ENCODE measurements at places on chromosomes 1 and 21.

GRCh38 chr1:6009120-6010040, 17.2 kb upstream of the NPHP4 start:
- DNase-seq, result no peak

DNA sequence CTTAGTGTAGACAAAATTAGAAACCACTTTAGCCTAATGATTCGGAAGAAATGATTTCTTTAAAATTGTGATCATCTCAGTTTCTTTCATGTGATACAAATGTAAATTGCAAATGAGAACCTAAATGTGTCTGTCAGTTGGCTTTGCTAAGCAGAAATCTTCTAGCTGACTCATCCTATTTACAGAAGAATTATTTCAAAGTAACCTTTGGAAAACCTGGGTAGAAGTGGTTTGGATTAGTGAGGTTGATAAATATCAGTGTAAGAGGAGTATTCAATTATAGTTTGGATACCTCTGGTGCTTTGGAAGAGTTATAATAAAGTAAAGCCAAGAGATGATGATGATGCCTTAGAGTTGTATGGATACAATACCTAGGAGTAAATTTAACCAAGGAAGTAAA, 37.4 kb downstream of the CC2D1B start:
- no peak for DNase-seq

DNA sequence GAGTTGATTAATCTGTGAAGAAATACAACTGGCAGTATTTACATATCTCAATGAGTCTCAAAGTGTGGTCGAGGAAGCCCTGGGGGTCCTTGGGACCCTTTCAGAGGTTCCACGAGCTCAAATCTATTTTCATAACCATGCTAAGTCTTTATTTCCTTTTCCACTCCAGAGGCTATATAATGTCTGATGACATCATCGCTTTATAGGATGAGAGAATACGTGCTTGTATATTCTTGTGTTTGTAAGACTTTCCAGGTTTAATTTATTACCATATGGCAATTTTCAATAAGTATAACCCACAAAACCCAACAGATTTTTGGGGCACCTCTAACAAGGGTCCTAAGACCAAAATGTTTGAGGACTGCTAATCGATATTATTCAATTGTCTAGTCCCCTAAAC, 1.4 kb upstream of the SLC19A2 start:
- no peak for DNase-seq

DNA sequence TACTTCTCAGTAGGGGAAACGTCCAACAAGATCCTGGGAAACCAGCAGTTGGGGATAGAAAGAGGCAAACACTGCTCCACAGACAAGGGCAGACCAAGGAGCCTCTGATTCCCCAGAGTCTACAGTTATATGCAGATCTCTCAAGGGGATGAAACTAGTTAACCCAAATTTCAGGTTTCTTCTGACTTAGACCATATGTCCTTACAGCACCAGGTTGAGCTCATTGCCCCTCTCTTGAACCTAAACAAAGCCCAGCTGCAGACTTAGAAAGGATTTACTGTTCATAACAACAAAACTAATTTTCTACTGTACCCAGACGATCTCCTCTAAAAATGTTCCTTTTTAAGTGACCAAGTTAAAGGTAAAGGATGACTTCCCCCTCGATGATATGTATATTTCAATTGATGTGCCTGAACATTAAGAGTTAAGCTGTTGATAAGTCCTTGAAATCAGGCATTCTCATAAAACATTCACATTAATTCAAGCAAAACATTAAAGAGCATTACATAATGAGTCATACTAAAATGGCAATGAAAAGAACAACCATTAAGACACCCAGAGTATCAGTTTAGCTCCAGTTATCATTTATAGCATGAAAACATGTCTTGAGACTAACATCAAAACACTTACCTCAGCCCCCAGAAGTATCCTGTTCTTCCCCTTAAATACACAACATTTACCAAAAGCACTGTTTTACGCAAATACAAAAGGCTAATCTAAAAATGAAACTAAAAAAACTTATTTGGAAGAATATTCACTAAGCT, 24.1 kb downstream of the SMYD3 start:
- no peak for DNase-seq

- DNase-seq, result no peak
Measured at GRCh38 chr1:44246806-44247205, 33.5 kb downstream of the DMAP1 start.

DNA sequence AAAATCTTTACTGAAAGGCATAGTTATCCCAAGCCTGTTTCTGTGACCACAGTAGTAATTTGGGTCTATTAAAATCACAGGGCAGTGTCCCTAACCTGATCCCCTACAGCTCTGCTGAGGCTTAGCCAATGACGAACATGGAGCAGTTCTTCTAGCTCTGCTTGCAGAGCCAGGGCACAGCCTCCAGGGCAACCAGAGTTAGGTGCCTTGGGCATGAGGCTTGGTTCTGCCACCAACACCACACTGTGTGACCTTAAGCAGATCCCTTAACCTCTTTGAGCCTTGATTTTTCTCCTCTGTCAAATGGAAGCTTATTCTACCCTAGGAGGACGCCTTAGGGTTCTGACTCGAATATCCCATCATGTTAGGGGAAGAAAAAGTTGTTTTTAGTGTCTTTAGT, 86.7 kb upstream of the TLR5 start:
- DNase-seq, result peak; percentile 44

DNA sequence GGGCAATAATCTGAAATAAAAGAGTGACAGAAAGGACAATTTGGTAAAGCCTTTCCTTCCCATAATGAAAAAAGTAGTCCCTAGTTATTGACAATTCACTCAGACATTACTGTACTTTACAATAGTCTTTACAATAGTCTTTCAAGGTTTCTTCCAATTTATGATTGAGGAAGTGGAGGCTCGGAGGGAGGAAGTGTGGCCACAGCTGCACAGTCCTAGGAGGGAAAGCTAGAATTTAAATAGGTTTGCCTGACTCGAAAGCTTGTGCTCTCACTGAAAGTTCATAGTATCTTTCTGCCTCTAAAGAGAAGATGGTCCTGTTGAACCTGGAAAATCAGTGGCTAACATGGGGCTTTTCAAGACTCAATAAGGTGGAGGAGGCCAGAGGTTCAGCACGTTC, 203.2 kb downstream of the SDCCAG8 start:
- no peak for DNase-seq

DNA sequence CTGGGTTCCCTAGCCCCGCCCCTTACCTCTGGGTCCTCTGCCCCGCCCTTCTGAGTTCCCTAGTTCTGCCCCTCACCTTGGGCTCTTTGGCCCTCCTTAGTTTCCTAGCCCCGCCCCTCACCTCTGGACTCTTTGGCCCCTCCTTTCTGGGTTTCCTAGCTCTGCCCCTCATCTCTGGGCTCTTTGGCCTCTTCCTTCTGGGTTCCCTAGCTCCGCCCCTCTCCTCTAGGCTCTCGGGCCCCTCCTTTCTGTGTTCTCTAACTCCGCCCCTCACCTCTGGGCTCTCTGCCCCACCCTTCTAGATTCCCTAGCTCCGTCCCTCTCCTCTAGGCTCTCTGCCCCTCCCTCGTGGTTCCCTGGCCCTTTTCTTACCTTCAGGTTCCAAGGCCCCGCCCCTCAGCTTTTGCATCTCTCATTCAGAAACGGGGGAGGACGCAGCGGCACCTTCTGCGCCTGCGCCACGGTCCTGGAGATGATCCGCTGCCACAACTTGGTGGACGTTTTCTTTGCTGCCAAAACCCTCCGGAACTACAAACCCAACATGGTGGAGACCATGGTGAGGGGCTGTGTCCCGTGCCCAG, 88.5 kb downstream of the PTPRU start:
- DNase-seq, result no peak

DNA sequence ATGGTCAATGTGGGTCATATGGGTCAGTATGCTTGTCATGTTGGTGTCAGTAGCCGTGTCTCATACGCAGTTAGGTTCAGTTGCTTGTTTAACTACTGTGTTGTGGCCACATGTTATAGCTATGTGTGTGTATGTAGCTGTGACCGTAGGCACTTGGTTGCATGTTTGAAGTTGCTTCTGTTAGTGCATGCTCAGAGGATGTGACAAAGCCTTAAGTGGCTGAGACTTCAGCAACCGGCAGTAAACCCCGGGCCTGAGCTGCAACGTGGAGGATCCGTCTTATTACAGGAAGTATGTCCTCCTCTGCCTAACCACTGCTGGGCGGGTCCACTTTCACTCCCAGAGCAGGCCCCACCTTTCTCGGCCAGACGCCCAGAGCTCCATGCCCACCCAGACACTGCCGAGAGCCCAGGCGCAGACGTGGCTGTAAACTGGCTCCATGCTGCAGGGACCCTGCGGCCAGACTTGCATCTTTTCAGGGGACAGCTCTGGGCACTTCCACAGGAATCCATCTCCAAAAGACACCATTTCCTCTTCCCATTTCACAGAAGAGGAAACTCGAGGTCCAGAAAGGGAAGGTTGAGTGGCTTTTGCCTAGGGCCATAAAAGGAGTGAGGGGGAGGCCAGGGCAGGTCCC, 2.2 kb downstream of the TCEA3 start:
- DNase-seq, result peak; percentile 39

DNA sequence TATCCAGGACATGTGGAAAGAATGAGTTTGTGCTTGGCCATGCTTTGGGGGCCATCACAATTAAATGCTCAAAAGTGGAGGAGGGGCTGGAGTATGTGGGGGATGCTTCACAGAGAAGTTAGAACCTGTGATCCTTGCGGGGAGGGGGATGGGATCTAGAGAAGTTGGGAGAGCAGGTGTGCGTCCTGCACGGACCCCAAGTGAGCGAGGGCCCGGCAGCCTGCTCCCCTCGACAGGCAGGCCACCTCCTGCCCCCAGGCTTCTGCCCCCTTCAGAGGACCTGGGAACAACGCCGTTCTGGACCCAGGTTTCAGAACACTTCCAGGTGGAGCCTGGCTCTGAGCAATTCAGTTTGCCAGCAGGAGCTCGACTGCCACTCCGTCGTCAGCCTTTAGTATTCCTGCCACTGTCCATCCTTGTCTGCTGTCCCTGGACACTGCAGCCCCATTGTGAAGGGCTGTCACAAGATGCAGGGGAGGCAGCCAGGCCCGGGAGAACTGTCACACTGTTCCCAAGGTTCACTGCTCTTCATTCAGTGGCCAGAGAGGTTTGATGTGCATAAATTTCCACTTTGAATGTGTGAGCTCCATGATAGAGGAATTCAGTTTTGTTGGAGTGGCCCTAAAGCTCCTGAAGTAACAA, 112.2 kb downstream of the DHRS3 start:
- DNase-seq, result no peak

DNA sequence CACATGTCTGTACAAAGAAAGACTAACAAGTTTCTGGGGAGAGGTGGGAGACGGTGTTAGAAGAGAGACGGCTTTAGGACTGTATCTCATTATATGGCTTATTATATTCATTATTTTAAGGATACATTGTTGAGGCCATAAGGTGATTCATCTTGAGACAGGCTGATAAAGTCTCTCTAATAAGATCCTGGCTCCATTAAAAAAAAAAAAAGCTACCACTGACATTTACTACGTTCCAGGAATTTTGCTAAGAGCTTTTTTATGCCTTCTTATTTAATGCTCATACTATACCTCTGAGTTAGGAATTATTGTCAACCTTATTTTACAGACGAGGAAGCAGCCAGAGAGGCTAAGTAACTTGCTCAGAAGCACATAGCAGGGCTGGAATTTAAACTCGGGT, 173.7 kb downstream of the GABPA start:
- DNase-seq, result no peak

GRCh38 chr1:82462366-82462765, 661.6 kb downstream of the ADGRL2 start:
- DNase-seq, result no peak

- no peak for DNase-seq
Measured at GRCh38 chr1:32758177-32758794, 55.7 kb upstream of the SYNC start.

- DNase-seq, result no peak
Measured at GRCh38 chr1:15206418-15207030, 40.5 kb upstream of the FHAD1 start.

DNA sequence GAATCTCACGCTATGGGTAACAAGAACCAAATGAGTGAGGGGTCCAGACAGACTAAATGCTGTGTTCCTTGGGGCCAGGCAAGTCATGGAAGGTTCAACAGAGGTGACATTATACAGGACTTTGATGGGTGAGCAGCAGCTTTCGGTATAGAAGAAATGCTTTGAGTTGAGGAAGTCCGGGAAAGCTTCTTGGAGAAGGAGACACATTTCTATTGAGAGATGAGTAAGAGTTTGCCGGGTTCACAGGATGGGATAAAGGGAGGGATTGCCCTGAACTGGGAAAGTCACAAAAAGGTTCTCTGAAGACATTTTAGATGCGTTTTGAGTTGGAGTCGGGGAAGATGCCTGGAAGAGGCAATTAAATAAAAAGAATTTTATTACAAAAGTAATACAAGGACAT, 580 bp upstream of the AZIN2 start:
- no peak for DNase-seq

DNA sequence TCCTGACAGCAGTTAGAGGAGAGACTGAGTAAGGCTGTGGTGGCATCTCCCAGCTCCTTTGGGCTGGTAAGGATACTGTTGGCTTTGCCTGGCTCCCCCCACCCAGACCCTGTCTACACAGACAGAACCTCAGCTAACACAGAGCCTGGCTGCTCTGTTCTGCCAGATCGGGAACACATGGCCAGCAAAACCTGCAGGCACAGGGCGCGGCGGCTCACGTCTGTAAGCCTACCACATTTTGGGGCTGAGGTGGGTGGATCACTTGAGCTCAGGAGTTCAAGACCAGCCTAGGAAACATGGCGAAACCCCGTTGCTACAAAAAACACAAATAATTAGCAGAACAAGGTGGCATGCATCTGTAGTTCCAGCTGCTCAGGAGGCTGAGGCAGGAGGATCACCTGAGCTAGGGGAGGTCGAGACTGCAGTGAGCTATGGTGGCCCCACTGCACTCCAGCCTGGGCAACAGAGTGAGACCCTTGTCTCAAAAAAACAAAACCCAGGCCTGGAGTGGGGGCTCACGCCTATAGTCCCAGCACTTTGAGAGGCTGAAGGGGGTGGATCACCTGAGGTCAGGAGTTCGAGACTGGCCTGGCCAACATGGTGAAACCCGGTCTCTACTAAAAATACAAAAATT, 6.7 kb downstream of the CSTB start:
- no peak for DNase-seq

DNA sequence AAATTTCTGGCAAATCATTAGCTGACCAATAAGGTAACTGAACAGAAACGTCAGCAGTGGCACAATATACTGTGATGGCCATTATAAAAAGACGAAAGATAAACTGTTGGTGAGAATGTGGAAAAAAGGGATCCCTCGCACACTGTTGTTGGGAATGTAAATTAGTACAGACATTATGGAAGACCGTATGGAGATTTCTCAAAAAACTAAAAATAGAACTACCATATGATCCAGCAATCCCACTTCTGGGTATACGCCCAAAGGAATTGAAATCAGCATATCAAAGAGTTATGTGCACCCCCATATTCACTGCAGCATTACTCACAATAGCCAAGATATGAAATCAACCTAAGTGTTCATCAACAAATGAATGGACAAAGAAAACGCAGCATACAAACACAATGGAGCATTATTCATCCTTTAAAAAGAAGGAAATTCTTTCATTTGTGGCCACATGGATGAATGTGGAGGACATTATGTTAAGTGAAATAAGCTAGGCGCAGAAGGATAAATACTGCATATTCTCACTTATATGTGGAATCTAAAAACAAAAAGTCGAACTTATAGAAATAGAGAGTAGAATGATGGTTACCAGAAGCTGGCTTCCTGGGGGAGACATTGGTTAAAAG, 257.7 kb downstream of the RHOU start:
- no peak for DNase-seq
